ENCODE measurements at places on chromosomes 12 and 14.

DNA sequence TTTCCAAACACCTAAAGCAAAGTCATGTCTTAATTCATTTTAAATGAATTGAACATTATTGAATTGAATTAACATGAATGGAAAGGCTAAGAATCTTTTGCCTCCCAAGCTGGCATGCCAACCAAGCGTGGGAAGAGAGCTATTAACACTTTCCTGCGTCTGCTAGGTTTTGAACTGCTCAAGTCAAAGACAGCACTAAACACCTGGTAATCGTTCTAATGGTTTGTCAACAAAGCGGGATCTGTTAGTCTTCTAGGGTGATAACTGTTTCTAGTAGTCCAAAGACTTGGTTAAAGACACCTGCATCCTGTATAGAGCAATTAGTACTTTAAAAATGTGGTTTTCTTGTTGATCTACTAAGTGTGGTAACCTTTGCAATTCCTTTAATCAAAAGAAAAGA lies 164.2 kb upstream of the HMGA2 start:
- DNase-seq: no peak

- no peak for DNase-seq
Observed at GRCh38 chr12:66600903-66601302, 78.0 kb downstream of the GRIP1 start.

DNA sequence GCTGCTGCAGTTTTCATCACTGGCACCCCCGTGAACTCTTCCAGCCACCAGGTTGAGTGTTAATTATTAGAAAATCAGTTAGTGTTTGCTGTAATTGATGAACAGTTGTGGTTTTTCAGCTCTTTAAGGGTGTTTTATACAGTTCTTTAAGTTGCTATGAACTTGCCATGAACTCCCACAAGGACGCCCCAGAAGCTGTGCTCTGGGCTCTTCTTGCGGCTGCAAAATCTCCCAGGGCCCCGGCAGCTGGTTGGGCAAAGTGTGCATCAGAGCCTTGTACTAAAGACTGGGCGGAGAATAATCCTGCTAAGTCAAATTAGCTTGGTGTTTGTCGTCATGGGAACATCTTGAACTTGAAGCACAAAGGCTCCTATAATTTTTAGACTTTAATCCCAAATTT lies 82.2 kb downstream of the EML1 start:
- DNase-seq: no peak

- no peak for DNase-seq
Observed at GRCh38 chr14:80354860-80355581, 143.7 kb upstream of the DIO2 start.
